C1 segment of cervical spinal cord (tissue), 14 donors: ENCODE measurements at places on chromosomes 1 and 21.

DNA sequence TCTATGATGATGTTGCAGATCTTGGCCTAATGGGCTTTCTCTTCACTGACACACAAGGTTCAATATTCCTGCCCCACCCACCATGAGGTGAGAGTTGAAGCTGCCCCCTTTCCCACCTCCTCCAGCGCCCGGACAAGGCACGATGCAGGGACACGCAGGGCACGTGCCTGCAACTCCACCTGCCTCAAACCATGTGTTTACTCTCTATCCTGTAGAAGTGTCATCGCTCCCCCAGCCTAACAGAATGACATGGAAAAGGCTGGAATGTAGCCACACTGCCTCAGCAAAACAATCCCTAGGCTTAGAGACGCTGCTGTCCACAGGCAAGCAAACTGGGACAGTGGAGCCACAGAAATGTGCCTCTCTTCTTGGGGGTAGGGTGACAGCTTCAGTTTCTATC is 92.9 kb upstream of the SOD1 start:
- no peak for DNase-seq

DNA sequence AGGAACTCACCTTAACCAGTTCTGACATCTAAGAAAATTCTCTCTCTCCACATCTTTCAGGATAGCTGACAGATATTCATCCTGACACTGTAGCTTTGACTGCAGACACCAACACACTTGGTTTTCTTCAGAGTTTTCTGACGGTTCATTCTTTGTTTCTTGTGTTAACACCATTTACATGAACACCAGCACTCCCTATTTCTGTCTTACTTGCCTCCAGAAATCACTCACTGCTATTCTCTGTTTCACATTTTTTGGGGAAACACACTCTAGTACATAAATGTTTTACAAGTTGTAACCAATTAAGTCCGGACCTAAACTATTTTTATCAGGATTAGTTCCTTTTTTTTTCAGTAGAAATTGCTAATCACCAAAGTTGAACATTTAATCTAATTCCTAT is 15.4 kb downstream of the FLVCR1 start:
- no peak for DNase-seq

- no peak for DNase-seq
Measured at GRCh38 chr1:111906816-111907215, 82.7 kb downstream of the KCND3 start.

- no peak for DNase-seq
Measured at GRCh38 chr1:45522324-45523104, 830 bp upstream of the PRDX1 start.

- DNase-seq: no peak
Measured at GRCh38 chr1:200150721-200151120, 123.2 kb downstream of the NR5A2 start.

DNA sequence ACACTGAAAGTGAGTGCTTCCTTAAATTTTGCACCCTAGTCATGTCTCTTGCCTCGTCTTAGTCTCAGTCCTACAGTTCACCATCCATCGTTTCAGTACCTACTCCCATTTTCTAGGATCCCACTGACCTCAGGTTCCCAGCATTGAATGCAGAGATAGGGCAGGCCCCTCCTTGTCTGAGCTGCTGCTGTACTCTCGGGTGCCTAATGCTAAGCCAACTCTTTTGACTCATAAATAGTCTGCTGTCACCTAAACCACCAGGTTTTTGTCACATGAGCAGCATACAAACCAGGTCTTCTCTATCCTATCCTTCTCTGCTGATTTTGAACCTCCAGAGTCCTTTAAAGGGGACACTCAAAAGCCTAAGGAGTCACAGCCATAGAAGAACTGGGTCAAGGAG is 3.0 kb downstream of the ARHGAP30 start:
- no peak for DNase-seq

DNA sequence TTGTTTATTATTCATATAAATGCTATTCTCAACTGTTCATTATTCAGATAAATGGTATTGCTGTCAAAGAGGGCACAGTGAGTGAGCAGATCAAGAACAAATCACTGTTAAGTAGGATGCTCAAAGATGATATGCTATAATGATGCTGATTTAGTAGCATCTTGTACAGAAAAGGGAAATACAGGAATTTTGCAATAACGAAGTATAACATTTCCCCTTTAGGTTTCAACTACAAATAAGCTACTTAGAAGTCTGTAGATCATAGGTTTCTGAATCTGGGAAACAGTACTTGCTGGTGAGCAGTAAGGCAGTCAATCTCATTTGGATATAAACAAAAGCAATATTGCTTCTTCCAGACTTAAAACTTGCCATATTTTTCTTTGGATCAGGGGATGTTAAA is 27.3 kb upstream of the RCOR3 start:
- no peak for DNase-seq

GRCh38 chr1:116999596-116999995 is 2.0 kb upstream of the CD101 start:
- no peak for DNase-seq

DNA sequence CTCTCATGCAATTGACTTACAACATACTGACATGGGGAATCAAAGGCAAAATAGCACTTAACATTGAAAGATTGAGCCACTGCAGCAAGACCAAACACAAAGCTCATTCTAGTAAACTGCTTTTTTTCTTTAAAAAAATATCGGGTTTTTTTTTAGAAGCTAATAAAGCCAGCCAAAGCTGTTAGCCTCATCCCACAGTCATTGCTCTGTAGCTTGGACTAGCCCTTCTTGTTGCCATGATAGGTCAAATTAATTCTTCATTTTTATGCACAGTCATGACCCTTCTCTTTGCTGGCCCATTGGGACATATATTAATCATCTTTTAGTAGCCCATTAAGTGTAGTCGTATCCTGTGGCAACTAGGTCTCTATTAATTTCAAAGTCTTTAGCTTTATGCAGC is 231.3 kb downstream of the ADGRL2 start:
- no peak for DNase-seq

DNA sequence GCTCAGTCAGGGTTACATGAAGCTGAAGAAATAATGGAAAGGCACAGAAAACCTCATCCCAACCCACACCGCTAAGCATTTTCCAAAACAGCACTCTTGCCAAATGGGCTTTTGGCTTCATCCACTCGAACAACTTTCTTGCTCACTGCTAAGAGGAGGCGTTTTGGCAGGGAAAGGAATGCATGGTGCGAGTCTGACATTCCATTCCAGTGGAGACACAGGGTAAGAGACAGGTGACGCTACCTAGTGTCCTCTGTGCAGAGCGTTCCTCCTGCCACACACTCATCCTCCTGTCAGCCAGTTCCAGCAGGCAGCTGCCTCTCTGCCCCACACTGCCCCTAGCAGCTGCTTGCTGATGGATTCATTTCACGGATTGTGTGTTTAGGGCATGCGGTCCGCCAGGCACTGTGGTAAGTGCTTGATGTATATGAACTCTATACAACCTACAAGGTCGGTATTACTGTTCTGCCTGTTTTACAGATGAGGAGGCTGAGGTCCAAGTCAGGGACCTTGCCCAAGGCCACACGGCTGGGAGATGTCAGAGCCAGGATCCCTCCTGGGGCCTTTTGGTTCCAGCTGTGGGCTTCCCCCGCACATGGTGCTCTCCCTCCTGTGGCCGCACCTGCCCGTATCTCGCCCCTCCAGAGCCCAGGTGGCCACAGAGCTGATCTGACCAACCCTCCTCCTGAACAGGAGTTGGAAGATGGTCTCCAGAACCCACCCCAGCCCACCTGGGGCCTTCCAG is 25.7 kb upstream of the BACE2 start:
- peak; percentile 55 for DNase-seq

DNA sequence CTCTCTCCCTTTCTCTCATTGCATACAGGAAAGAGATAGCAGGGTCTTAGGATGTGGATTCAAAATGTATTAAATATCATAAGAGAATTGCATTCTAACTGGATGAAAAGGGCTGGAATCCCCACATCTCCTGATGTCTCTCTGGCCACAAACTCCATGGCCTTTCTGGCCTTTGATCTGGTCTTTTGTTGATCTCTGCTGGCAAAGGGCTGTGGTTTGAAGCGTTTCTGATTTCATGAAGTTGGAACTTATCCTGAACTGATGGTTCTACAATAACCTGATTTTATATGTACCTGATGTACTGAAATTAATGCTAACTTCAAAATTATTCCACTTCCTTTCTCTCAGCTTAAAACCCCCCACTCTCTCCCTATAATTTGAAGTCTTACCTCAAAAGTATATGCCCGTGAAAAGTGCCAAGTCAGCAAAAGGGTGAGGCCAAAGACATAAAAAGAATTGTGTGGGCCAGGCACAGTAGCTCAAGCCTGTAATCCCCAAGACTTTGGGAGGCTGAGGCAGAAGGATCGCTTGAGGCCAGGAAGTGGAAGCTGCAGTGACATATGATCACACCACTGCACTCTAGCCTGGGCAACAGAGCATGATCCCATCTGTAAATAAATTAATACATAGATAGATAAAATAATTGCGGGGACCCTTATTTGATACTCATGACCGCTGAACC is 6.4 kb upstream of the KIF14 start:
- DNase-seq: no peak

- DNase-seq: no peak
Measured at GRCh38 chr1:201259476-201260235, 23.6 kb upstream of the PKP1 start.

DNA sequence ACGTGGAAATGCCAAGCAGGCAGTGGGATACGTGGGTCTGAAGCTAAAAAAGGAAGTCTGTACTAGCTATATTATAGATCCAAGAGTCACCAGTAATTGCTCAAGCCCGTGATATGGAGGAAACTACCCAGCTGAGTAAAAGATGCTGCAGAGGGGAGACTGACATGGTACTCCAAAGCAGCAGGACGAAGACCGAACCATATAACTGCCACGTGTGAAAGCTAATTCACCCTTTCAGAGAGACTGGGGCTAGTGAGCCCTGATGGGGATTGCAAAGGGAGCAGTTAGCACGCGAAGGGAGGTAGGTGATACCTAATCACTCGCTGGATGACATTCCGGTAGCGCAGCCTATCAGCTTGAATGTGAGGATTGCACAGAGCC is 316 bp downstream of the AP4B1 start:
- DNase-seq: no peak

GRCh38 chr1:182676274-182676673 is 8.1 kb downstream of the RGS8 start:
- DNase-seq: no peak

GRCh38 chr1:198780376-198780775 is 141.5 kb downstream of the PTPRC start:
- DNase-seq: no peak

- DNase-seq: no peak
Measured at GRCh38 chr1:67001682-67002425, 52.1 kb downstream of the SLC35D1 start.

DNA sequence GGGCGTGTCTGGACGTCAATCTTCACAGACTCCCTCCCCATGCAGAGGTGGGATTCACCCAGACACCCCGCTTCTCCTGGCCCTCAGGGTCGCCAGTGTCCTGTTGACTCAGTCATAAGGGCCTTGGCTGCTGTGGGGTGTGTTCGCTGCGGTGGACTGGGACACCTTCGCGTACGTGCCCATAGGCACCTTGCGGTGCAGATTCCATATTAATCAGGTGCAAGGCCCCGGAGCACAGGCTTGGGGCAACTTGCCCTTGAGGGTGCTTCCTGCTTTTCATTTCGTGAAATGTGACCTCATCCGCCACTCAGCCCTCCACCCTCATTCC is 398 bp upstream of the SLC30A10 start:
- no peak for DNase-seq

DNA sequence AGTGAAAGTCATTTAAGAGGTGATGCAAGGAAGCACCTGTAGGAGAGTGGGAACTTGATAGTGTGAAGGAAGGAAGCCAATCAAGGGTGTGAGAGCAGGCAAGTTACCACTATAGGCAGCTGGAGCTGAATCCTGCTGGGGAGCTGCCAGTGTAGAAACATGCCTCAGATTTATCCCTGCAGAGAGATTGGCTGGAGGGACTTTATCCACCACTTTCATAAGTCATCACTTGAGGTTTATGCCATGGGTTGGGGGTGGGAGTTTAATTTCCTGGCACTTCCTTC is 443.6 kb downstream of the PLPP3 start:
- no peak for DNase-seq

DNA sequence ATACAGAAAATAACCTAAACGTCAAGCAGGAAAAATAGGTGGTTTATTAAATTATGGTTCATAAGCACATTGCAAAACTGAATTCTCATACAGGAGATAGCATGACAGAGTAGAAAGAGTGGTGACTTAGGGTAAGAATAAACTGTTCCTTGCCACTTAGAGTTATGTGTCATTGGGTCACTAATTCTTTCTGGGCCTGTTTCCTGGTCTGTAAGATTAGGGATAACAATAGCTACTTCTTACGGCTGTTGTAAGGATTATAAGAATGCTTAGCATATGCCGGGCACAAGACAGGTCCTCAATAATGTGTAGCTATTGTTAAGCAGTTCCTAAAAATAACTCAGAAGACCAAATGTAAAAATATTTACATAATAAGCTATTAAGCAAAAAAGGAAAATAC is 24.2 kb downstream of the SNRNP40 start:
- no peak for DNase-seq

GRCh38 chr1:8408151-8408839 is 90.4 kb downstream of the SLC45A1 start:
- DNase-seq: no peak

GRCh38 chr1:59017501-59018231 is 233.8 kb upstream of the JUN start:
- DNase-seq: no peak

- no peak for DNase-seq
Measured at GRCh38 chr21:32990666-32991065, 35.1 kb upstream of the OLIG2 start.

DNA sequence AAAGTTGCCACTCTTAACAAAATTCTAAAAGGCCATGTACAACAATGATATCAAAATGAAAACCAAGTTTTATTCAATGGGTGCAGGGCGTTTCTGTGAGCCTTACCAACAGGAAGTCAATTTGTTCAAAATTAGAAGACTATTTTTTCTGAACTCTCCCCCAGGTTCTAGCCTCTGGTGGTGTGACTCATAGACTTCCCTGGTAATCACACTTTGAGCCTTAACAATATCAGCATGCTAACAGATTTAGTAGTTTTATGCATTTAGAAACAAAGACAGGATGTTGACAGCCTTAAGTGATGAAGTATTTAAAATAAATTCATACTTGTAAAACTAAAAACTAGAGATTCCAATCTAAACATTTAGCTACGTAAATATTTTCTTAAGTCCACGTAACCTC is 88.4 kb downstream of the LRRC8C start:
- no peak for DNase-seq

- DNase-seq: peak; percentile 32
Measured at GRCh38 chr1:234997896-234998741, 130.5 kb downstream of the TOMM20 start.

GRCh38 chr21:38920631-38921398 is 115.1 kb downstream of the ETS2 start:
- DNase-seq: no peak

DNA sequence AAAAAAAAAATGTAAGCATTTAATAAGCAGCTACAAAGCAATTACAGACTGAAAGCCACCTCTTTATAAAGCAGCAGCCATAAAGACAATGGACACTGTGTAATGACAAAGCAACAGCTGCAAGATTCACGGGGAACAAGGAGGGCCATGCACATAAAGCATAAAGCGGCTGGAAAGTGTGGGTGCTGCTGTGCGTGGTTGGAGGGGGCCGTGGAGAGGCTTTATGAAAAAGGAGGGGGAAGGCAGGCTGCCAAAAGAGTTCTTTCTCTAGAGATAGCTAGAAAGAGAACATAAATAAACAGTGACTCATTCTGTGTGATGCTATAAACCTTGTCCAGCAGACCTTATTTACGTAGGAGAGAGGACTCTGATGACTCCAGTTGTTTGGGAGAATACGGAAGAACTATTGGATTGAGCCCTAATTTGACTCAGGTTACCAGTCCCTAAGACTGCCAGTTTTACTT is 49.3 kb downstream of the ADAMTS1 start:
- DNase-seq: peak; percentile 60
